Activated CD4-positive, alpha-beta T cell treated with anti-CD3 and anti-CD28 coated beads for 4 hours (primary cell): ENCODE measurements at places on chromosomes 2 and 18.

GRCh38 chr2:99386011-99386410, 48.8 kb downstream of the EIF5B start:
- DNase-seq = no peak

DNA sequence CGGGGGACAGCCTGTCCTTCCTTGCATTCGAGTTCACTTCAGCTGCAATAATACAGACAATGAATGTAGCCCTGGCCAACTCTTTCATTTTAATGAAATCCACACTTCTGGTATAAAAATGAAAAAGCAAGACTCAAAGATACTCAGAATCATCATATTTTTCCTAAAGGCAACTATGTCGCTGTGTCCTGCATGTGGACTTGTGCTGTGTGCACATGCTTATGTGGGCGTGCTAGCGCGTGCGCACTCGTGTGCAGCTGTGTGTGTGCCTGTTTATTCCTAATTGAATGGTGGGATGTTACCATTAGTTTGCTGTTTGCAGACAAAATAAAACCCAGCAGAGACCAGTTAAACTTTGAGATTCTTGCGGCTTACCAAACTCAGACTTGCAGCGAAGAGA, 49.6 kb downstream of the SMIM21 start:
- DNase-seq = no peak

GRCh38 chr18:77373730-77374445, 124.2 kb downstream of the GALR1 start:
- DNase-seq = no peak

DNA sequence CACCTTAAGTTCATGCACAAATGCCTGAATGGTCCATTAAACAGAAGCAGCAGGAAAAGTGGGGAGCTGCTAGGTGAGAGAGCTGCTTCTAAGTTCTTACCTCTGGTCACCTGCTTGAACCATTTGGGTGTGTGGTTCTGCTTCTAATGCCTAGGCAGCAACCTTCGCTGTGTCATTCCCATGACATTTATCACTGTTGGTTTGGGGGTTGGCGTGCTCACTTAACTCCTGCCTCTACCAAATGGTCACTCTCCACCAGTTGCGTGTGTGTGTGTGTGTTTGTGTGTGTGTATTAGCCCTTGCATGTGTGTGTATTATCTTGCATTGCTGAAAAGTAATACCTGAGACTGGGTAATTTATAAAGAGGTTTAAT, 56.2 kb downstream of the NCAPH start:
- DNase-seq = no peak

GRCh38 chr18:80251700-80252099, 4.4 kb upstream of the PARD6G start:
- DNase-seq = no peak

GRCh38 chr2:76641506-76641905, 880.7 kb downstream of the LRRTM4 start:
- DNase-seq = no peak

- no peak for DNase-seq
Measured at GRCh38 chr2:31693882-31694281, 113.1 kb upstream of the SRD5A2 start.

- DNase-seq = no peak
Measured at GRCh38 chr18:61582202-61582710, 249.0 kb downstream of the CDH20 start.

DNA sequence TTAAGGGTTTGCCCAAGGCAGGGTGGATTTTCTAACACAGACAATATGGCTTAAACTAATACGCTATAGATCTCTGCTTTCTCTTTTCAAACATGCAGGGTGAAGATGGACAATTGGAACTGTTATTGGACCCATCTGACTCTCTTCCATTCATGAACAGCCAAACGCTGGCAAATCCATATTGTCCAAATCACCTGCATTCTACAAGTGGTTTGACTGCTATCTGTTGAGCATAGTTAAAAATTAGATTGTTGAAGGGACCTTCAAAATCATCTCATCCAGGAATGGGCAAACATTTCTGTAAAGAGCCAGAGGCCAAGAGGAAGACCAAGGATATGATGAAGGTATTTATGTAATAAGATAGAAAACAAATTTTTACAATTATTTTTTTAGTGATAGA, 65.6 kb downstream of the EPHA4 start:
- no peak for DNase-seq

DNA sequence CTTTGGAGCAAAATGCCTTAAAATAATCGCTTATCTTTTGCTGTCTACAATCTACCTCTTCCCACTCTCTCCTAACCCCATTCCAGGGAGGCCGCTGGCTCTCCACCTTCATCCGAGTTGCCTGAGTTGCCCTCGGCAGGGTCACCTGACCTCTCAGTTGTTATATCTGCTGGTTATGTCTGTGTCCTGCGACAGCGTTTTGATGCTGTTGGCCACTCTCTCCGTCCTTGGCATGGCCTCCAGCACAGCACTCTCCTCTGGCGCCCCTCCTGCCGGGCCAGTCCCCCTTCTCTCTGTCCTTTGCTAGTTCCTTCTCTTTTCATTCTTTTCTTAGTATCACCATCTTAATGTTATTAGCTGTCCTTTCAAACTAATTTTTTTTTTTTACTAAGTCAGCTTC, 41.6 kb downstream of the TRAF3IP1 start:
- no peak for DNase-seq
